ENCODE measurements at places on chromosomes 16 and 17.

- peak; percentile 66 for DNase-seq
These were observed 817 bp downstream of the ITGB4 start for GRCh38 chr17:75722076-75722475.

DNA sequence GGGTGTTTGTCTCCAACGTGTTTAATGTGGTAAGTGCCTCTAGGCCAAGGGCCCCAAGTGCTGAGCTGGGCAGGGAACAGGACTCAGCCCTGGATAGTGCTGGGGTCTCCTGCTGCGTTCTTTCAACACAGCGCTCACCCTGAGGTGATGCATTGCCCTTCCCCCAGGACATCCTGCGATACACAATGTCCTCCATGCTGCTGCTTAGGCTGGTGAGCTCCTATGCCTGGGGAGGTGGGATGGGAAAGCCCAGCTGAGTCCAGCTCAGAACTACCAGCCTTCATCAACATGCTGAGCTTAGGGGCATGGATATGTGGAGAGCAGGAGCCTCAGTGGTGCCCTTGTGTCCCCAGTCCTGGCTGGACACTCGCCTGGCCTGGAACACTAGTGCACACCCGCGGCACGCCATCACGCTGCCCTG, 563 bp downstream of the ZACN start:
- DNase-seq = no peak

GRCh38 chr17:57902800-57903759, 52.1 kb downstream of the CUEDC1 start:
- peak; percentile 91 for DNase-seq

- DNase-seq = no peak
These were observed 17.4 kb downstream of the CSF3 start for GRCh38 chr17:40032322-40033320.

GRCh38 chr16:10601444-10602408, 21.3 kb upstream of the EMP2 start:
- DNase-seq = no peak

GRCh38 chr17:77736199-77736585, 222.3 kb upstream of the TNRC6C start:
- DNase-seq = peak; percentile 48

DNA sequence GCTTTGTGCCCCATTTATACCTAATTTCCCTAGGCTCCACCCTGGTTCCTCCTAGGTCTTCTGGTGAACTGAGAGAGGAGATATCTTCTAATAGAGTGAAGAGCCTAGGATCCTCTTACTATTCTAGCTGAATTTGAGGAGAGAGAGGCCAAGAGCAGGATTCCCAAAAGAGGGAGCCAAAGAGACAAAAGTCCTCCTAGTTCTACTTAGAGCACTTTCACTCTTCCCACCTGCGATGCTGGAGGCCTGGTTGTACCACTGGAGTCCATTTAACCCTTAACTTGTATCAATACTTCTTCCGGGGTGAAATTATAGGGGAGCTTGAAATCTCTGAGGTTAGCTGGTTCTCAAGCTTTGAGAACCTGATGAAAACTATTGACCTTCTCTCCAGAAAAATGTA, 3.4 kb upstream of the SSH2 start:
- DNase-seq = no peak

DNA sequence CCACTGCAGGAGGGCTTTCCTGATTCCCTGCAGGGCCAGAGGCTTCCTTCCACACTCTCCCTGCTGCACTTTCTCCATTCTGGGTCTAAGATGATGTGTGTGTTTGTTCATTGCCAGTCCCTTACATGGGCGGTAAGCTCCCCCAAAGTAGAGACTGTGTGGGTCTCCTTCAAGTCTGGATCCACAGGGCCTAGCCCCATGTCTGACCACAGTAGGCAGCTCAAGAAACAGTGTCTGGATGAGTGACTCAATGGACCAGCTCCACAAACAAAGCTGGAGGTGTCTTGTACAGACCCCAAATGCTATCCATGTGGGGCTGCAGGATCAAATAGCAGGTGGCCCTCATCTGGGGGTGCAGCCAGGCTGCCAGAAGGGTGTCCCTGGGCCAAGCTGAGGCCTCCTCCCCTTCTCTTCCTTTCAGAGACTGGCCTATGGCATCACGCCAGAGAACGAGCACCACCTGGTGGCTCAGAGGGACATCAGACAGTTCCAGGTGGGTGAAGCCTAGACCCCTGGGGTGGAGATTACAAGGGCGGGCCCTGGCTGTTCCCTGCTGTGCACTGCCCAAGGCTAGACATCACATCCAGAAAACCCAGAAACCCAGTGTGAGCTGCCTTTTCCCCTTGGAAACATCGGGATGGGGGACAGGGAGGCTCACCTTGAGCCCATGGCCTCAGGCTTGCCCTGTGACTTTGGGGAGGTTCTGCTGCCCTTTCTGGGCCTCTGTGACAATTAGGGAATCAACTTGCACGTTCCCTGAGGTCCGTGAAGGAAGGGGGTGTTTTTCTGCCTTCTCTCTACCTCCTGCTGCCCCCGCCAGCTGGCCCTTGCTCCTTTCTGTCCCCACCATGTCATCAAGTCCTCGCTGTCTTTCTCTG, 45.9 kb downstream of the SLC6A2 start:
- no peak for DNase-seq

- DNase-seq = peak; percentile 92
These were observed at the start of gene NME3 for GRCh38 chr16:1771188-1771863. Gene NME3, minus strand, starts transcription at chr16:1771543. Its CDS starts 9 bp downstream, at chr16:1771534.

GRCh38 chr17:83053739-83054451, 25.5 kb upstream of the METRNL start:
- DNase-seq = no peak

GRCh38 chr17:266701-267667, 85.5 kb upstream of the DOC2B start:
- DNase-seq = peak; percentile 60

GRCh38 chr17:70365091-70365583, 195.8 kb downstream of the KCNJ2 start:
- no peak for DNase-seq

DNA sequence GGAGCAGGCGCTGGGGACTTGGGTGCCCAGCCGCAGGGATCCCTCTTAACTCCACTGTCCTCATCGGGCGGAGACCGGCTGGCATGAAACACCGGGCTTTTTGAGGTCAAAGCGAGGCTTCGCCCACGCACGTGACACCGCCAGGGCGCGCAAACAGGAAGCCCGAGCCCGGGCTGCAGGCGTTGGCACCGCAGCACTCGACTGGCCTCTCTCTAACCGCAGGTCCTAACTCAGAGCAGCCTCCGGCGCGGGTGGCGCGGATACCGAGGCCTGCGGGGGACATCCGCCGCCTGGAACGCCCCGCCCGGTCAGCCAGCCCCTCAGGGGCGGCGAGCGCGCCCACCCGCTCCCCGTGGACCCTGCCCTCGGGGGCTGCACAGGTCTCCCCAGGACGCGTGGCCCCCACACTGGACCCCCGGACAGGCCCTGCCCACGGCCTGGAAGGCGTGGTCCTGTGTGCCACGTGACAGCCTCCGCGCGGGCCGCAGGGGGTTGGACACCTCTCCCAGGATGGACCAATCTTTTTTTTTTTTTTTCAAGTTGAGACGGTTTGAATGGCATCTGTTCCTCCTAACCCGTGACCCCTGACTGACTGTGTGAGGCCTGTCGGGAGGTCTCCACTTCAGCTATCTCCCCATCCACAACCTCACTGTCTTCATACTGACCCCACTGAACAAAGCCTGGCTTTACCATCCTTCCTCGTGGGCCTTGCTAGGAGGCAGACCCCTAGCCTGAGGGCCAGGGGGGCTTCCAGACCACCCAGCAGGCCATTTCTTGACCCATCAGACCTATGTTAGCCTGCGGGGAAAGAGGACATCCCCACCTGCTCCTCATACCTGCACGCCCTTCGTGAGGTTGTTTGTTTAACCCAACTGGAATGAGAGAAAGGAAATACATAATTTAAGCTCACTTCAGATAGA, 8.4 kb upstream of the SLC47A2 start:
- peak; percentile 87 for DNase-seq

GRCh38 chr16:12020009-12020408, 43.5 kb downstream of the SNX29 start:
- DNase-seq = no peak

DNA sequence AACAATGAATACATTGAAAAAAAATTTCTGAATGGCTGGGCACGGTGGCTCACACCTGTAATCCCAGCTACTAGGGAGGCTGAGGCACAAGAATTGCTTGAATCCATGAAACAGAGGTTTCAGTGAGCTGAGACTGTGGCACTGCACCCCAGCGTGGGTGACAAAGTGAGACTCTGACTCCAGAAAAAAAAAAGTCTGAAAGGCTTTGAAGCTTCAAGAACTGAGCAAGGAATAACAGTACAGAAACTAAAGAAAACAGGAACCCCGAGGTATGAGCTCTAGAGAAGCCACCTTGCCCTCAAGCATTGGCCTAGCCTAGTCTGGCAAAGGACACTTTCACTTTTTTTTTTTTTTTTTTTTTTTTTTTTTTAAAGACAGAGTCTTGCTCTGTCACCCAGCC, 45.0 kb downstream of the TEX2 start:
- DNase-seq = no peak

Measured in suprapubic skin (tissue), 4 donors.